ENCODE measurements at places on chromosomes 3 and 15.

DNA sequence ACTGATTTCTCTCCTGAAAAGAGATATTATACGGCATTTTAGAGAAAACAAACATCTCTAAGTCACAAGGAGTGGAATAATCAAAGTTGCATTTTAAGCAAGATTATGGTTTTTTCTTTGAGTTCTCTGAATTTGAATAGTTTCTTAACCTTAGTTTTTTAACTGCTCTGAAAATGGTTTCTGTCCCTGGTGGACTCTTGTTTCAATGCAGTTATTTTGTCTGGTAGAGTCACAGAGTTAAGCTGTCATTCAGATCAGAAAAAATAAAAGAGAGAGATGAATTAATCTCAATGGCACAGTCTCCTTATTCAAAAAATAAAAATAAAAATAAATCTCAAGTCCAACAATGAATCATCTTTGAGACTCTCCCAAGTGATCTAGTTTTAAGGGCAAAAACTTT is 19.0 kb downstream of the AGTR1 start:
- no peak for DNase-seq

GRCh38 chr3:126496894-126497850 is 20.4 kb downstream of the UROC1 start:
- DNase-seq, result no peak

- no peak for DNase-seq
These were observed 1.7 kb upstream of the PSTPIP1 start for GRCh38 chr15:76993114-76993725.

DNA sequence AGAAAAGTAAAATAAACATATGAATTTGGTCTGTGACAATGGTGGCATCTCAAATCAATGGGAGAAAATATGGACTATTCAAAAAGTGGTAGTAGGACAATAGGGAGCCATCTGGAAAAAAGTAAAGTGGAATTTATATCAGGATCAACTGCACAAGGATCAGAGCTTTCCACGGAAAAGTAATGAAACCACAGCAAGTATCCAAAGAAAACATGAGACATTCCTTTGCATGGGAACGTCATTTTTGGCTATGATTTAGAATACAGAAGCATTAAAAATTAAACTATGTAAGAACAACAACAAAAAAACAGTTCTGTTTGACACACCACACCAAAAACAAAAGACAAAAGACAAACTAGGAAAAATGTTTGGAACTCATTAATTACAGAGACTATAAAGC is 18.7 kb downstream of the CRBN start:
- DNase-seq, result no peak

- no peak for DNase-seq
These were observed 175.6 kb downstream of the GREM1 start for GRCh38 chr15:32893421-32893820.

- no peak for DNase-seq
These were observed 145.6 kb downstream of the LRRC3B start for GRCh38 chr3:26768068-26768651.

GRCh38 chr3:129352650-129353588 is 74.2 kb downstream of the HMCES start:
- no peak for DNase-seq

DNA sequence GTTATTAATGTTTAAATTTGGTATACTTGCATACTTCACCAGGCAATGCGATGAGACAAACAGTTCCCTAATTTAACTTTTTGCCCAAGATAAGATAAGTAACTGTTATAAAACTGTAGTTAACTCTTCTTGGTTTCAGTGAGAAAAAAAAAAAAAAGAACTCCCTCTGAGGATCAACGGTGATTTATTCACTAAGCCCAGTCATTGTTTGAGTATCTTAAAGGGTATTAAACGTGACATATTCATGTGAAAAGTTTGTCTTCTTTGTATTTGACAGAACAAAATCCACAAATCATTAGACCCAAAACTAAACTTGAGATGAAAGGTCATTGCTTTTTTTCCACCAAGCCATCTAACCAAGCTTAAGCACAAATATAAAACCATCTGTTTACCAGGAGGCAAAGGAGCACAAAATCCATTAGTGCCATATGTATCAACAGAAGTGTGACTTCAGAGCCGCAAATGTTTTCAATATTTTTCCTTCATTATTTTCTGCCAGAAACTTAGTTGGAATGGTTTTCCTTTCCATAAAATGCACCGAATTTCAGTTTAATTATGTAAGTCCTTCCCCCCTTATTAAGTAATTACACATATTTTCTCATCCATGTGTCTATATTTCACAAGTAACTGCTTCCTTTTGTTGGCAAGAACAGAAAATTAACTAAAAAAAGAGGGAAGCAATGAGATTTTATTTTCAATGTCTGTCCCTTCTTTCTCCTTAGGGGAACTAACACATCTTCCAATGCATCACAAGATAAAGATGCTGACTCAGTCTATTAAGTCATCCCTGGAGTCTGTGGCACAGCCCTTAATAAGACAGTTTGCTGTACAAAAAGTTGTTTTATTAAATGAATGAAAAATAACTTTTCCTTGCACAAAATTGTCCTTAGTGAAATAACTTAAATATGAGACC is 92.2 kb upstream of the RAP2B start:
- DNase-seq, result no peak

Data from hippocampal formation (tissue), 2 donors.